ENCODE measurements at places on chromosomes 2 and 18. TPM values are rescaled to one million over a fixed set of nuclear protein-coding genes. Genes with fewer than 3 reads are reported as not detected.

The RGPD8 gene
- 1.6 TPM for total RNA-seq

The PDE11A gene
- total RNA-seq = not detected

The BCL11A gene
- total RNA-seq = 0.15 TPM

The MARCHF7 gene
- total RNA-seq = 88.3 TPM

The CRYGC gene
- not detected for total RNA-seq

The SPP2 gene
- total RNA-seq = not detected

The OBSL1 gene
- 32.0 TPM for total RNA-seq

The VWC2L gene
- not detected for total RNA-seq

The HDLBP gene
- total RNA-seq = 430 TPM

The COL6A3 gene
- total RNA-seq = 614 TPM

The AGXT gene
- not detected for total RNA-seq

Data from bronchus fibroblast of lung (primary cell).